ENCODE measurements at places on chromosomes 1 and 21.

GRCh38 chr1:115118611-115119010, 29.3 kb upstream of the TSPAN2 start:
- DNase-seq: no peak

- DNase-seq: no peak
Observed at GRCh38 chr1:40649592-40649930, 15.9 kb downstream of the RIMS3 start.

- no peak for DNase-seq
Observed at GRCh38 chr1:97791251-97791650, 129.6 kb downstream of the DPYD start.

DNA sequence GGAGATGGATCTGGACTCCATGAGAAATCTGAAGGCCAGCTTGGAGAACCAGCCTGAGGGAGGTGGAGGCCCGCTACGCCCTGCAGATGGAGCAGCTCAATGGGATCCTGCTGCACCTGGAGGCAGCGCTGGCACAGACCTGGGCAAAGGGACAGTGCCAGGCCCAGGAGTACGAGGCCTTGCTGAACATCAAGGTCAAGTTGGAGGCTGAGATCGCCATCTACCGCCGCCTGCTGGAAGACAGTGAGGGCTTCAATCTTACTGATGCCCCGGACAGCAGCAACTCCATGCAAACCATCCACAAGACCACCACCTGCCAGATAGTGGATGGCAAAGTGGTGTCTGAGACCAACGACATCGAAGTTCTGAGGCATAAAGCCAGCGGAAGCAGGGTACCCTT, 601.5 kb upstream of the ZP4 start:
- DNase-seq: no peak

- peak; percentile 21 for DNase-seq
Observed at GRCh38 chr1:16459352-16459925, 18.9 kb downstream of the NECAP2 start.

GRCh38 chr1:63746129-63746864, 27.5 kb upstream of the ROR1 start:
- no peak for DNase-seq

GRCh38 chr1:180366371-180367068, 135.9 kb downstream of the ACBD6 start:
- DNase-seq: no peak

GRCh38 chr1:3799976-3800685, 3.8 kb upstream of the LRRC47 start:
- DNase-seq: no peak

DNA sequence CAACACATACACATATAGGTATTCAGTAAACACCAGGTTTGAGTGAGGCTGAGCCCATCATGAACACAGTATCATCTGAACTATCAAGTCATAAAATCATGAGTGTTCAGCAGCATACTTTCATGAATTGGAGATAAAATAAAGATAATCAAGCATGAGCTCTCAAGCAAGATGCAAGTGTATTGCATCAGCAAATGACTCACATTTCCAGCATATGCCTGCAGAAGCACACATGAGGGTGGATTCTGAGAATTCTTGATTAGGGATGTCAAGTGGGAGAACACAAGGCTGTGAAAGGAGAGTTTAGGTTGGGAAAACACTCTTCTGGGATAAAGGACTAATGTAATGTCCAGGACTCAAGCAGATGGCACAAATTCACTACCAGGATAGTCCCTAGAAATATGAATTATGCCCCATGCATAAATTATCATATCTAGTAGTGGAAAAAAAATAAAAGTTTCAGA, 299.2 kb downstream of the SRGAP2C start:
- no peak for DNase-seq

- no peak for DNase-seq
Observed at GRCh38 chr1:197909384-197909783, 7.0 kb downstream of the C1orf53 start.

GRCh38 chr1:26078286-26079177, 11.1 kb upstream of the TRIM63 start:
- DNase-seq: no peak

DNA sequence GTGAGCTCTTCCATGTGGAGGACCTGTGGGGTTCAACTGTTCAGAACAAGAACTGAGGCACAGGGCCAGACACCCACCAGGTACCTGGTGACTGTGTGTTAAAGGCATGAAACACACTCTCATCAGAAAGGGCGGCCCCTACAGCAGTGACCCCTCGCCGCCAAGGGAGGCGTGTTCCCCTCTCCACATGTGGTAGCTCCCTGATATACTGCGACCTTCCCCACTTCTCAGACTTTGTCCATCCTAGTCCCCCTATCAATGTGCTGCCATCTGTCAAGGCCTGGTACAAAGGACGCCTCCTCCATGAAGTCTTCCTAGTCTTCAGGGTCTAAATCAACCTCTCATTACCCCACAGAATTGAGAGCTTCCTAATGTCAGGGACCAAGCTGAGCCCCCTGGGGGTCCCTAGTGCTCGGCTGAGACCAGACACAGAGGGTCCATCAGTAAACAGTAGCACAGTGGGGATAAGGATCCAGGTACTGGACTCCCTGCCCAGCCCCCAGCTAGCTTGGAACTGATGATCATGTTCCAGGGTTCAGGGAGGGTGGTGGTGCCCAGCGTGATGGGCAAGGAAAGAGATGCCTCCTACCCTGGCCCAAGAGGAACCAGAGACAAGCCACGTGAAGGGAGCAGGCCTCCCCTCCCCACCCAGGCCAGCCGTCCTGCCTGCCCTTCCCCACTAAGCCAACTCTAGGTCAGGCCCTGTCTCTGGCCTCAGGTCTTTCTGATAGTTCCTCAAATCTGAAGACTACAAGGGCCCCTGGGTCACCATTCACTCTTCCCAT, 10.3 kb downstream of the SDC3 start:
- DNase-seq: no peak

- no peak for DNase-seq
Observed at GRCh38 chr1:89739013-89739843, 81.6 kb upstream of the LRRC8D start.

DNA sequence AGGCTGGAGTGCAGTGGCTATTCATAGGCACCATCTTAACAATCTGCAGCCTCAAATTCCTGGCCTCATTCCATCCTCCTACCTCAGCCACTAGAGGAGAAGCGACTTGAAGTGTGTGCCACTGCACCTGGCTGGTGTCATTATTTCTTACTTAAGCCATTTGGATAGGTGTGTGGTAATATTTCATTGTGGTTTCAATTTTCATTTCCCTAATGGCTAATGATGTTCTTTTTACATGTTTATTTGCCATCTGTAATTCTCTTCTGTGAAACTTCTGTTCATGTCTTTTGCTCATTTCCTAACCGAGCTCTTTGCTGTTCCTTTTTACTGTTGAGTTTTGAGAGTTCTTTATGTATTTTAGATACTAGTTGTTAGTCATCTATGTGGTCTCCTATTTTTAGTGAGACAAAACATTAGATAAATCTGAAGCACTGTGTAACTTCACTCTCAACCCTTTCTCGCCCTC, 66.8 kb downstream of the SLC27A3 start:
- no peak for DNase-seq

DNA sequence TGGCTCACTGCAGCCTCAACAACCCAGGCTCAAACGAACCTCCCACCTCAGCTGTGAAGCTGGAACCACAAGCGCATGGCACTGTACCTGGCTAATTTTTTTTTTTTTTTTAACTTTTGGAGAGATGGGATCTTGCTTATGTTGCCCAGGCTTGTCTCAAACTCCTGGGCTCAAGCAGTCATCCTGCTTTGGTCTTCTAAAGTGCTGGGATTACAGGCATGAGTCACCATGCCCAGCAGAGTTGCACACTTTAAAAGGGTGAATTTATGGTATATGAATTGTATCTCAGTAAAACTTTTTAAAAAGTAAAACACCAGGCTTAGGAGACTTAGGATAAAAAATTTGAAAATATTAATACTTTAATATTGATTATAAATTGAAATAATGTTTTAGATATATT, 99.1 kb downstream of the CLEC20A start:
- DNase-seq: no peak

GRCh38 chr1:178536844-178537371, 24.0 kb downstream of the TEX35 start:
- DNase-seq: no peak

GRCh38 chr1:83693427-83694126, 305.4 kb downstream of the TTLL7 start:
- no peak for DNase-seq

DNA sequence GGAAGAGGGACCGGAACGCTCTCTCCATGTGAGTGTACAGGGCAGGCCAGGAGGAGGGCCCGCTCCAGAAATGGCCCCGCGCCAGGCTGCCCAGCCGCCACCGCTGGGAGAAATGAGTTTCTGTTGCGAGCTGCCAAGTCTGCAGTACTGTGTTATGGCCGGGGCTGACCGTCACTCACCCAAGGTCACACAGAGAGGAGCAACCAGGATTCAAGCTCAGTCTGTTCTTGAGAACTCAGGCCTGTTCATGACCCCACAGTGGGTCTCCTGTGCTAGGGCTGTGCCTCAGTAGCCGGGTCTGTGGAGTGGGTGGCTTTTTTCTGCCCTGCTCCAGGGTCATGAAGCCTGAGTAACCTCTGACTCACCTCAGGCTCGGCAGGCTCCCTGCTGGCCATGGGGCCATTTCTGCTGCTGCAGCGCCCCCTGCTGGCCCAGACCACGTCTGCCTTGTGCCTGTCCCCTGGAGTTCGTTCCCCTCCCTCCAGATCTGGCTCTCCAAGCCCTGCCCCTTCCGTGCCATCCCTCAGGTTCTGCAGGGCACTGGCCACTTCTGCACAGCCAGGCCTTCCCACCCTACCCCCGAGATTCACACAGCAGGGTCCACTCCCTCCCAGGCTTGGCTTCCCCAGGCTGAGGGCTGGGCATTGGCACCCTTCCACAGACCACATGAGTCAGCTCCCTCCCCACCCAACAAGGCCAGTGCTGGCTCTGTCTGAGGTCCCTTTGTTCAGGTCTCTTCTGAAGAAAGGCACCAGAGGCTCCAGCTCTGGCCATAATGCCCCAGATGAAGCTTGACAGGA, 51.8 kb downstream of the EDN2 start:
- DNase-seq: peak; percentile 91

GRCh38 chr1:8910914-8911313, 32.4 kb upstream of the ENO1 start:
- no peak for DNase-seq

DNA sequence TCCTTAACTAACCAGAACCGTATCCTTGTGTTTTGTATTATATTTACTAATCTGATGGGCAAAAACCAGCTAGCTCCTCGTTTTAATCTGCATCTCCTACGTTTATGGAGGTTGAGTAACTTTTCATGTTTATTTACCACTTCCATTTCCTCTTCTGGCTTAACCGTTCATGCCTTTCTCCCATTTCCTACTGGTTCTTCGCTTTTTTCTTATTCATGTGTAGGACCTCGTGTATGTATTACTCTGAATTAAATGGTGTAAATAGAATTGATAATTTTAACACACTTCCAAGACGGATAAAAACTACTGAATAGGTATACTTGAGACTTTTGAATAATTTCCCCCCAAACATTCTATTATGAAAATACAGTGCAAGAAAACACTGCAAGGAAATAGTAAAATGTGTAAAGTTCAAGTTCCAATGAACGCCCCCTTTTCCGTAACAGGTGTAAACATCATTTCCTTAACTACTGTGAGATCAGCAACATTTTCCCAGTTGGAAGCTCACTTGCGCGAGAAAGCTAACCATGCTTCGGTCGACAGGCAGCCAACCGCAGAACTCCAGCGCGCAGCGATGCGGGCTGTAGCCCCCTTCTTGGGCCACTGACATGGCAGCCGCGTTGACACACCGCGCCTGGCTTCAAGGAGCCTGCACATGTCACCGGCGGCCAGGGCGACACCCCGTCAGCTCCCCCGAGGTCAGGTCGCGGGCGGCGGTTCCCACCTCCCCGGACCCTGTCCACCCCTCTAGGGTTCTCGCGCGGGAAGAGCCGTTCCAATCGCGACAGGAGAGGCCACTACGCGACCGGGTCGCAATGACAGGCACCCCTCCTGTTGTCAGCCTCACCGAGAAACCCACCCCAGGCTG, 816 bp downstream of the EDEM3 start:
- DNase-seq: no peak

- no peak for DNase-seq
Observed at GRCh38 chr21:35628316-35628715, 432.0 kb downstream of the SETD4 start.

DNA sequence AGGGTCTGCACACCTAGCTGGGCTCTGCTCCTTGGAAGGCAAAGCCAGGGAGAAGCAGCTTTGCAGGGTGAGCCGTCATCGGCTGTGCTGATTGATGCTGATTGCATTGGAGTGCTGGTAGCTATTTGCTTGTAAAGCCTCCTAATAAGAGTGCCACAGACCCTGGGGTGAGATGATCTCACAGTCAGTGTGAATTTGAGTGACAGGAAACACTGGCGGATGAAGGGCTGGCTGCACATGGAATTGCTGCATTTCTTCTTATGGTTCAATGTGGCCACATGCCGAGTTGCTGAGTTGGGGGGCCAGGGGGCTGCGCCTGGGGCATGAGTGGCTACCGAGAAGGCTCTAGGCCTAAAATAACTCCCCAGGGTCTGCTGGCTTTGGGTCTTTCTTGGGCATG, 138.2 kb upstream of the CACNA1E start:
- DNase-seq: no peak

DNA sequence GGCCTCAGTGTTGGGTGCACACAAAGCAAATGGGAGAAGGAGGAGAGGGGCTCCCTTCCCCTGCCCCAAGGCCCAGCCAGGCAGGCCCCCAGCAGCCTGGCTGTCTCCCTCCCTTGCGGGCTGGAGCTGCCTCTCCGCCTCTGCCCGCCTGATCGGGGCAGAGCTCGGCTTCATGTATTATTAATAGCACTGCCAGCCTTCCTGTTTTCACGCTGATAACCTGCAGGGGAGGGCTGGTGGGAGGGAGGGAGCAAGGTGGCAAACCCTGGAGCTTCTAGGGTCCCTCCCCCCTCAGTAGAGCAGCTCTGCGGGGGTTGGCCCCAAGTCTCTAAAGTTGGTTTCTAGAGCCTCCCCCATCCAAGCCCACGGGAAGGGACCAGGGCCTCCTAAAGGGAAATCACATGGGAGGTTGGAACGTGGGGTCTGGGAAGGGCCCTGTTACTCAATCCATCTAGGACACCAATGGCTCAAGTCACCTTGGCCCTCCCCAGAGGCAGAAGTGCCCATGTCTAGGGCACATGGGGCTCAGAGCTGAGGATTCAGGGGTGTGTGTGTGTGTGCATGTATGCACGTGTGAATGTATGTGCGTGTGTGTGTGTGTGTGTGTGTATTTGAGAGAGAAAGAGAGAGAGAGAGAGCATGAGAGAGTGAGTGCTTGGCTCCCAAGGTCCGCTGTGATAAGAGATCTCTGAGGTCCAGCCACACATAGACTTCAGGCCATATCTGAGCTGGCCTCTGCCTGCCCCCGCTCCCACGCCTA, 21.8 kb upstream of the POU3F1 start:
- DNase-seq: no peak

GRCh38 chr1:37951041-37951782, 4.4 kb upstream of the INPP5B start:
- DNase-seq: no peak
